ENCODE measurements at places on chromosomes 5 and 9.

GRCh38 chr5:106759581-106759980, 911.2 kb downstream of the EFNA5 start:
- no peak for DNase-seq

DNA sequence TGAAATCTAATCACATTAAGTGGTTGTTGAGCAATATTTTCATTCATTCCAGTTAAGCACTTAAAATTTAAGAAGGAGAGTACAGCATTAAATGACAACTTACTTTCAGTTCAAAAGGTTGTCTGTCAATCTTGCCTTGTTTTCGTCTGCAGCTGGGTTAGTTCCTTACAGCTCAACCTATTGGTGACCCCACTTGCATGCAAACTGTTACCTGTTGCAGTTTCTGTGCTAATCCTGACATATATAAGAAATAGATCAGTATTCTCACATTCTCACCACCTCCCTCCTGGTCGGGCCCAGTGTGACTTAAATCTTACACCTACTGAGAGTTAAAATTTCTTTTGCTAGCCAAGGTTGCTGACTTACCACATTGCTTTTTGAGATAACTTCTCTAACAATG, 191.8 kb upstream of the SMC2 start:
- DNase-seq = no peak

DNA sequence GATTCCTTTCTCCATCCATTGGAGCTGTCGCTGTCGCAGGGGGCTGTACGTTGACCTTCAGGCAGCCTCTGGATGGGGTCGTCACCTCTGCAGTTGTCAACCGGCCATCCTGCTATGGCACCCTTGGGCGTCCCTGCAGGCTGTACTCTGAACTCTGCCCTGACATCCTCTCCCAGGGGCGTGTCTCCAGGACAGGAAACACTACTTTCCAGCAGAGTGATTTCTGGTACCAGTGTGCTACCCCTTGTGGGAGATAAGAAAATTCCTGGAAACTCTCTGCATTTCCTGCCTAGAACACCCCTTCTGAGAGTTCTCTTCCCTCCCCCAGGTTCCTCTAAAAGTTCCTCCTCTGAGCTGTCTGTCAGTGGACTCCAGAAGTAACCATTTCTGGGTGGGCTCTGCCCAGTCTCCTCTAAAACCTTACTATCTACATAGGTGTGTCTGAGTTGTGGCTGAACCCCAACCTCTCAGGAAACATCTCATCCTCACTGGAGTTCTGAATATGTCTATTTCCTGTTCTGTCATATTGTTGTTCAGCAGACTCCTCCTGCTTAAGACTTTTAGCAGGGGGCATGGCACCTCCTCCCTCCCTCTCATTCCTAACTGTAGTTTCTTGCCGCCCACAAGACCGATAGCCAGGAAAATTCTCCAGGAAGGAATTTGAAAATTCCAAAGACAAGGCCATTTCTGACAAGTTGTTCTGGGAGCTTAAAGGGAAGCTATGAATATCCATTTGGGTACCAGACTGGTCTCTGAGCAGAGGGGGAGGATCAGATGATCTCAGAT, 145.3 kb upstream of the RASEF start:
- DNase-seq = no peak

- peak; percentile 93 for DNase-seq
Observed at GRCh38 chr9:134366223-134367031, 40.2 kb downstream of the RXRA start.

DNA sequence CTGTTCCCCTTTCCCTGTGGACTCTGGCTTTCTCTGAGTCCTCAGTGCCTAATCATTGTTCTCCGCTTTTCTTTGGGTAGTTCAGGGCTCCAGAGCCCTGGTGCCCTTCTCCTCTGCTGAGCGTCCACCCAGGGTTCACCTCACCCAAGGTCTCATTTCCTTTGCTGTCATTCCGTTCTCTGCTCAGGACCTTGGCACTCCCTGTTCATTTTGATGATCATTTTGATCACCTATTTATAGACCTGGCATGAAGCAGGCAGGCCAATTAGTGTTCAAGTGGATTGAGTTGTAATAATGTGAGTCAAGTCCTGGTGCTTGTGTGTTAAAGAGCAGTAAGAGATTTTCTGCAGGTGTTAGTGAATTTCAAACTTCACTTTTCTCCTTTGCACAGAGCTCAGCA, 3.6 kb downstream of the TRIO start:
- no peak for DNase-seq

GRCh38 chr5:138986186-138986800, 111.2 kb upstream of the LRRTM2 start:
- no peak for DNase-seq

GRCh38 chr9:106954558-106954957, 91.6 kb downstream of the ZNF462 start:
- no peak for DNase-seq

DNA sequence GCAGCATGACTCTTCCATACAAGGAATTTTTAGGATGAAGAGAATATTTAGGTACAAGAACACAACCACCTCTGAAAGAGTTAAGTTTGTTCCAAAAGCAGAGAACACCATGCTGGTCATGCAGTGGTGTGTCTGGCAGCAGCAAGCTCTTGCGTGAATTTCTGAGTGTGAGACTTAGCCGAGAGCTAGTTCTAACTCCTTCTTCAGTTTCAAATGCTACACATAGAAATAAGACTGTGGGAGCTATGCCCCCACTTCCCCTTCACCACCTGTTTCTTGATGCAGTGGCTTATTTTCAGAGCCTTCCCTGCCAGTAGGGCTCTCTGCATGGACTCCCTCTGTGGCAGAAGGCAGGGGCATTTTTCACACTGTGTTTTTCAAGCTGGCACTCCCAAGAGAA, 122.9 kb upstream of the ZNF366 start:
- DNase-seq = no peak

DNA sequence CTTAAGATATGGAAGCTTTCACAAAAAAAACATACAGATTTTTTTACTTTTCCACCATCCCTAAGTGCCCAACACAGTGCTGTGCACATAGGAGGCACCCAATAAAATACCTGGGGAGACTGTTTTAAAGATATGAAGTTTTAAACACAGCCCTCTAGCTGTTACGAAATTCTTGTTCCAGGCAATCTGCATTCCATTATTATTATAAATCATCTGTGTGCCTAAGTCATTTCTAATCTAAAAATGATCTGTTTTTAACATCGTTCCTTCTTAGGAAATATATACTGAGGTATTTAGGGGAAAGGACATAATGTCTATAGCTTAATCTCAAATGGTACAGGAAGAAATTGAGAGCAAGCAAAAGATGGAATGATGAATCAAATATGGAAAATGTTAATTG, 32.7 kb upstream of the ISCA1 start:
- no peak for DNase-seq

DNA sequence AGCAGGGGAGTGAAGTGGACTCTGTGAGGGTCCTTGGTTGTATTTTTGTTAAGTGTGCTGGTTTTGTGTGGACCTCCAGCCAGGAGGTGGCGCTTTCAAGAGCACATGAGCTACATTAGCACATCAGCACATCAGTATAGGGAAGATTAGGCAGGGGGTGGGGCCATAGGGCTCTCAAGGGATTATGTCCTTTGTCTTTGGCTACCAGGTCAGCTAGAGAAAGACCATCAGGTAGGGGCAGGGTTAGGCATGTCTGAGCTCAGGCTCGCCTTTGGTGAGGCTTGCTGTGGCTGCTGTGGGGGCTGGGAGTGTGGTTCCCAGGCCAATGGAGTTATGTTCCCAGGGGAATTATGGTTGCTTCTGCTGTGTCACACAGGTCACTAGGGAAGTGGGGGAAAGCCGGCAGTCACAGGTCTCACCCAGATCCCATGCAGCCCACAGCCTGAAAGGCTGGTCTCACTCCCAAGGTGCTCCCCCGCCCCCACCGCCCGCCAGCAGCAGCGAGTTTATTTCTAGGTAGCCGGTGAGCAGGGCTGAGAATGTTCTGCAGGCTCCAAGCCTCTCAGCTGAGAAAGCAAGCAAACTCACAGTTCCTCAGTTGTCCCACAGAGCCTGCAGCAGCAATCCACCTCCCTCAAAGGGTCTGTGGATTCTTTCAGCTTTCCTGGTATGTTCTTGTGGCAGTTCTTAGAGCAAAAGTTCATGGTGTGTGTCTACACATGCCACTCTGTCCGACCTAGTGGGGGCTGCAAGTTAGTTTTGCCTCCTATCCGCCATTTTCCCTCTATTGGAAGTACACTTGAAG, 13.7 kb downstream of the OR1J1 start:
- no peak for DNase-seq

- DNase-seq = no peak
Observed at GRCh38 chr9:20570087-20570486, 52.2 kb downstream of the MLLT3 start.

DNA sequence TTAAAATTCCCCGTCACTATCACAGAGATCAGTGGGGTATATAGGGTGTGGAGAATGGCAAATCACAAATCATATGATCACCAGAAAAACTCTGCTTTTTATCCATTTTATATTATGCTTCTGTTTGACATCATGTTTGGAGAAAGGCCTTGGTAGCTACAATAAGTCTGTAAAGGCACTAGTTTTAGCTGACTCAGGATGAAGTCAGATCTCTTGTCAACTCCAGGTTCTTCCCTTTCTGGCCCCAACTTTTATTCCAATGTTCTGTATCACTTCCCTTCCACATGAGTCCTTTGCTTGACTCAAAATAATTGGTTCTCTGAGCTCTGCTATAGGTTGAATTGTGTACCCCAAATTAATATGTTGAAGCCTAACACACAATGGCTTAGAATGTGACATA, 484.9 kb downstream of the PTPRD start:
- DNase-seq = no peak

GRCh38 chr9:129889122-129889940, 54.1 kb downstream of the USP20 start:
- DNase-seq = no peak

DNA sequence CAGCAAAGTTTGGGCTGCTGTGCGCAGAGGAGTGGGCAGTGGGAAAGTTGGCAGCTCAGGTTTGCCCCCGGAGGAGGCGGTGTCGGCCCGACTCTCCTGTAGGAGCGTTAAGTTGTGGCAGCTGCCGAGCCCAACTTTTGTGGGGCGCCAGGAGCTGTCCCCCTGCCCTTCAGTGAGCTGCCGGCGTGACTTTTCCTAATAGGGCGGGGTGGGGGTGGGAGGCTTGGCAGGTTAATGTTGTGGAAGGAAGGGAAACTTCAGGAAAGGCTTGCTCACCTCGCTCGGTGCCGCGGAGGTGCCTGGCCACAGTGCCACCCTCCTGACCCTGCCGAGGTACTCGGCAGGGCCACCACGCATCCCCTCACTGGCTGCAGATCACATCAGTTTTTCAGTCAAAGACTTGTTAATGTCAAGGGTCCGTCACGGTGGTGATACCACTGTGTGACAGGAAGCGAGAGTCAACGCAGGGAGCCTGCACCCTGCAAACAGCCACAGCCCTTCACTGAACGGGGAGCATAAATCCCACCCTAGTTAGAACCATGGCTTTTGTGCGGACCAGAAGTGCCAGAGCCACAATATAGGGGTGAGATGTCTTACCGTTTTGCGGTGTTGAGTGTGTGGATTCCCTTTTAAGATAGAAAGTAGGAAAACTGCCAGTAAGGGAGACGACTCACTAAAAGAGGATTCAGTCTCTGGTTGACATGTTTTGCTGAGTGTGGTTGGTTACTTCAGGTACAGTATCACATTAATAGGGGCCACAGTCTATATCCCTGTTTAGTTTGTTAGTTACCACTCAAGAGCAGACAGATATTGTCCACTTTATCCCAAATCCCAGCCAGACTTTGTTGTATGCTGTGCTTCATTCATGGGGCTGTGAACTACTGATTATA, 796 bp downstream of the LNPEP start:
- DNase-seq = peak; percentile 42

DNA sequence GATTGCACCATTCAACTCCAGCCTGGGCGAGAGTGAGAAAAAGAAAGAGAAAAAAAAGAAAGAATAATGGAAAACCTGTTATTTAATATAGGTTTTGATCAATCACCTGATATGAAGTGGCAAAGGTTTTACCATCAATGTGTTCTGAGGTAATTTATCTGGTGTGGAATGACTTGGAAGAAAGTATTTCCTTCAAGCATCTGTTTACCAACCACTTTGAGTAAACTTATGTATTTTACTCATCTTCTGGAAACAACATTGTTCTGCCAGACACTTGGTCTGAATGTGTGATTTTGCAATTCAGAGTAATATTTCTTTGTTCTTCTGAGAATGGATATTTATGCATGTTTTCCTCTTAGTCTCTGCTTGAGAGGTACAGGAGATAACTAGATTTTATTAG, 24.3 kb downstream of the KIF2A start:
- DNase-seq = no peak

DNA sequence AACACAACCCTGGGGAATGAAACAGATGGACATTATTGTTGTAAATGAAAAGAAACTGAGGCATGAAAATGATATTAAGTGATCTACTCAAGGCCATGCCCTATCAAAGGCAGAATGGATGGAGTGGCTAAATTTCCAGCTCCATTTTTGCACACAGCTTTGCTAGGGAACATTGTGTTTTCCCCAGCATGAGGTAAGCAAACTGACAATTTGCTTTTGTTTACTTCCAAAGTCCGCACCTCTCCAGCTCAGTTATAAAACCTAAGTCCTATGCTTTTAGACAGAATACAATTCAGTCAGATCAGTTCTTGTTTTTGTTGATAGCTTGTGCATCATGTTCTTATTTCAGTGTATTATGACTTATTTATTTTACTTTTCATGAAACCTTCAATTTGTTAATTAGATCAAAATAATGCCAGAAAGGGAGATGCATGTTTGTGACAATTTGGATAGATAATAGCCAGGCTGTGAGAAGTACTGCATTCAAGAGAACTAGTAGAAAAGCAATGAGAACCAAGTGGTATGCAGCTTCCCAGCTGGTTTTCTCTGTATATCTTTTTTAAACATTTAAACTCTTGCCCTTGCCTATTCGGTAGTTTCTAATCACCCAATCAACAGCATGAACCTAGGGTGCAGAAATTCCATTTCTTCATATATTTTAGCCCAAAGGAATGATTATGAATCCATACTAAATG, 380.8 kb downstream of the SPATA31D1 start:
- no peak for DNase-seq

DNA sequence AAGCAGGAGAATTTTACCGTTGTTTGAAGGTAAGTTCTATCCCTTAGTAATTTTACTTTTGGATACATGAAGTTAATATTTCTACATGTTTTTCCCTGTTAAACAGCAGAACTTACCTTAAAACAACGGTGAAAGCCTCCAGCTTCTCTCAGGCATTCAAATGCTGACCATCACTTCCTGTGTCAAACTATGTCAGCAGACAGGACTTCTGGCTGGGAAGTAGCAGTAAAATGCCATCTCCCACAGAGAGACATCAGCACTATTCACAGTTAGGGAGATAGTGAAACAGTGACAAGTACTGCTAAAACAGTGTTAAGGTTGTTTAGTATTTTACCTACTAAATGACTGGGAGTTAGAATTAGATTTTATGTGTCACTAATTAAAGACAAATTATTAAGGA, 34.2 kb upstream of the GOLGA1 start:
- no peak for DNase-seq

- DNase-seq = no peak
Observed at GRCh38 chr5:87120518-87121303, 147.0 kb upstream of the RASA1 start.

DNA sequence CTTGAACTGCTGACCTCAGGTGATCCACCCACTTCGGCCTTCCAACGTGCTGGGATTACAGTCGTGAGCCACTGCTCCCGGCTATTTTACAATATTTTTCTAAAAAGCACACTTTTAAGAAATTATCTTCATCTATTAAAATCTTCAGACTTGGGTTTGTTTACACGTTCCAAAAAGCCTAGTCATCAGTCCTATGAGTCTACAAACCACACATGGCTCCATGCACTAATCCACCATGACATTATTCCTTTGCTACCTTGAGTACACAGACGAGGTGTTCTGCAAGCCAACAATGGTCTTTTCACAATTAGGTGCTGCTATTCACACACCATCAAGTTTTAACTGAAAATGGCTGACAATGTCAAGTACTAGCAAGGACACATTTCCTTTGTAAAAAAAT, 41.0 kb downstream of the TRPM6 start:
- no peak for DNase-seq

GRCh38 chr5:160291467-160291866, 20.9 kb downstream of the CCNJL start:
- DNase-seq = no peak
